ENCODE measurements at places on chromosomes 5 and 9. TPM values are rescaled to one million over a fixed set of nuclear protein-coding genes. Genes with fewer than 3 reads are reported as not detected.

IRF1 gene
- 61.1 TPM for total RNA-seq

MARVELD2 gene
- total RNA-seq, result 0.58 TPM

CLPTM1L gene
- total RNA-seq, result 112 TPM

GRCh38 chr5:138282920-138283742 lies 8.7 kb upstream of the GFRA3 start:
- DNase-seq, result no peak

DNA sequence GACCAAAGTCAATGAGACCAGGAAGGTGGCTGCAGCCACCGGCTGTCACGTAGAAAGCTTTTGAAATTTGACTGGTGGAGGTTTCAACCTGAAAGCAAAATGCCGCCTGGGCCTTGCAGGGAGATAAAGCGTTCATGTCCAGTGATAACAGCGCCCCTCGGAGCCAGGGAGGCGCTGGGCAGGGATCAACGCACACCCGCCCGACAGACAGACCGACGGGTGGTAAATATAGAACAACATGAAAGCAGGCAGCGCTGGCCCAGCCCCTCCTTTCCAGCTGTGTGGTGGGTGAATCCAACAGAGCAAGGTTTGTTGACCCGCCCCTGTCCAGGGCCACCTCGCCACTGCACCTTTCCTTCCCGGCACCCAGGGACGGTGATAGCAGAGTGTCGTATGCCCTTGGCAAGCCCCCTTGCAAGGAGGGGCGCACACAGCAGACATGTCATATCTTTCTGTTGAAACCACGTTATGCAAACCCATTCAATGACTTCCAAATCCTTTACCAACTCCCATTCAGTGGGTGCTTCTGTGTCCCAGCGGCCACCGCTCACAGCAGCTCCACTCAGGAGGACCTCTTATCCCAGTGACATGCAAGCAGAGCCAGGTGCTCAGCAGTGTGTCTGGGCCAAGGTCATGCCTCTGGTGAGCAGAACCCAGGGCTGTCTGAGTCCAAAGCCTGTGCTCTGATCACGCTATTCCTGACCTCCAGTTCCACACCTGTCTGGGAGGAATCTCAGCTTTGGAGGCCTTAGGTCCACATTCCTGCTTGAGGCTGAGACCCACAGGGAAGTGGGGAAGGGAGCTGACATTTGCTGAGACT lies 38.7 kb downstream of the NKX2-5 start:
- no peak for DNase-seq

- no peak for DNase-seq
Measured at GRCh38 chr5:83662558-83662957, 58.1 kb downstream of the HAPLN1 start.

DNA sequence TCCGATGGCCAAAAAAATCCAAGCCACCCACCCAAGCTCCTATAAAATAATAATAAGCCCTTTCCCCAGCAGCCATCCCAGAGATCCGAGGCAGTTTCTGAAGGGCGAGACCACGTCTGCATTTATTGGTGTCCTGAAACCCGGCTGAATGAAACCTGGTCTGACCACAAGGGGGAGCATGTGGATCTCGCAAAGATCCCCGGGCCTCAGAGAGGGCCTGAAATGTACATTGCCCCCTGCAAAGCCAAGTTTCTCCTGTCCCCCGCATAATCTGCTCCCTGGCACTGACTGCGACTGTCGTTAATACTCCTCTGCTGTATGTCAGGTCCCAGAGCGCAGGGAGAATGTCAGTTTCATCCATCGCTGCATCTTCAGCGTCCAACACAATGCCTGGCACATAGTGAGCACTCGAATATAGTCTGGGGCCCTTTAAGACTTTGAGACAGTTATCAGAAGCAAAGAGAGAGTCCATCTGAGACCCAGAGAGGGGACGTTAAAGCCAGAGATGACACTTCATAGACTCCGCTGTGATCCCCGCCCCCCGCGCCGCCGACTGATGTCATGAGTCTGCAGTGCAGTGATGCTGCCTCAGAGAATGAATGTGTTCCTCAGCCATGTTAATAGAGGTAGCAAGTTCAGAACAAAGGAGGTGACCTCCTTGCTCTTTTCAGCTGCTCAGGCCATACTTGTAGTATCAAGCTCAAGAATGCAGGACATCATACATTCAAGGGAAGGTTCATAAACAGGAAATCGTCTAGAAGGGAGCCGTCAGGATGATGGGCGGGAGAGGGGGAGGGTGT lies 74.5 kb upstream of the BARHL1 start:
- DNase-seq, result no peak
